ENCODE measurements at places on chromosomes 11 and 22. TPM values are rescaled to one million over a fixed set of nuclear protein-coding genes. Genes with fewer than 3 reads are reported as not detected.

DNA sequence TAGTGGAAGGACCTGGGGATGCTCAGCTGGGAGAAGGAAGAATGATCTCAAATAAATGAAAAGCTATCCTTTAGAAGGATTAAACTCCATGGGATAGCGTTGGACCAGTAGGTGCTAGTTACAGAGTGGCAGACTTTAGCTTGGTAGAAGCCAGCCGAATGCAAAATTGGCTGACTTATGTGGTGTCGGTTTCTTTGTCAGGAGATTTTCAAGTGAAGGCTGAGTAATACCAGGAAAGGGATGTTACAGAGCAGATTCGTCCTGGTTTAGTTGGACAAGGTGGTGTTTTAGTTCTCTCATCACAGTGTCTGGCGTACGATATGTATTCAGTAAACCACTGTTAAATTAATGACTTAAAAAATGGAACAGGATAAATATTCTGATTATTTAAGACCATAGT, 26.0 kb downstream of the FDX1 start:
- no peak for DNase-seq

DNA sequence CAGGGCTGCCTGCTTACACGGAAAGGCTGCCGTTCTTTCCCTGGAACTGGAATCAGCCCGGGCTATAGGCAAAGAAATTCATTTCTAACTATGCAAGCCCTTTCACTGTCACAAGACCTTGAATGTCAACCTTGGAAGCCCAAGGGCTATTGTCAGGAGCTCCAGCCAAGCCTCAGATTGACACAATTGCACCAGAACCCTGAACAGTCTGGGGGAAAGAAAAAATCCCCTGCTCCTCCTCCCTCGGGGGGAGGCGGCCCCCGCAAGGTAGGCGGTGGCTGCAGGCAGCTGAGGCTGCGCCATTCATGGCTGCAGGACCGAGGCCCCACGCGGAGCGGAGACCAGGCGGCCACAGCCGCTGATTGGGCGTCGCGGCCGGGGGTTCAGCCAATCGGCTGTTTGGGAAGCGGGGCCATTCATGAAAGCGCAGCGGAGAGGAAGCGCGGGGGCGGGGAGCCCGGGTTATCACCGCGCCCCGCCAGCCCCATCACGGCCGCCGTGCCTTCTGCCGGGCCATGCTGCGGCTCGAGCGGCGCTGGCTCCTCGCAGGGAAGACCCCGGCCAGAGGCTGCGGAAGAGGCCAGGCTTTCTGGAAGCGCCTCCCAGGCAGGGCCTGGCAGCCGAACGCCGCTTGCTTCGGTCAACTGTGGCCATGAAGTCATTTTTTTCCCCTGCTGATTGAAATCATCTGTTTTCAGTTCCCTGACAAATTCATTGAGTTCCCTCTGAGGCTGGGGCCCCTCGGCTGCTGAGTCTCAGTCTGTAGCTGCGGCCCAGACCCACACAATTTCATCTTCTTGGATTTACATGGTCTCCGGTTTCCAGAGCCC, 38.1 kb upstream of the LINC01488 start:
- DNase-seq = peak; percentile 97

The SLC39A13 gene
- total RNA-seq = 72.2 TPM

GRCh38 chr11:112795911-112796649, 165.1 kb upstream of the NCAM1 start:
- no peak for DNase-seq

- no peak for DNase-seq
These were observed 21.7 kb upstream of the PDGFB start for GRCh38 chr22:39266398-39267030.

The LGALS12 gene
- 0.83 TPM for total RNA-seq
